HuH-7 (cell line): ENCODE measurements at places on chromosomes 2 and 18.

DNA sequence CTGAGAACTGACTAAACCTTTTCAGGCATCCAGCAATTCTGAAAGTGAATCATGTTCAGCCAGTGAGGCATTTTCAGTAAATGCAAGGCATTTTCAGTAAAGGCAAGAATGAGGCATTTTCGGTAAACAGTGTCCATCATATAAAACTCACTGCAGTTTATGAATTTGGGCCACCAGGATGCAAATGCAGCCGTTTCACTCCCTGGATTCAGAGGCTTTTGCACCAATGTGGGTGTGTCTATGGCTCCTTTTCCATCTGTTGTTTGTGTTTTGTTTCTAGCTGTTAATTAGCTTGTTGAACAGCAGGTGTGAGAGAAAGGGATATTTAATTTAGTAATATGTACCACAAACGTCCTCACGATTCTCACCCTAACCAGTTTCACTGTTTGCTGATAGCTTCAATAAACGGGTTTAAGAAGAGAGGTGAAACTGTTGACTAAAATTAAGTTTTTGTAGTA, 116.3 kb upstream of the PGAP1 start:
- DNase-seq: no peak

DNA sequence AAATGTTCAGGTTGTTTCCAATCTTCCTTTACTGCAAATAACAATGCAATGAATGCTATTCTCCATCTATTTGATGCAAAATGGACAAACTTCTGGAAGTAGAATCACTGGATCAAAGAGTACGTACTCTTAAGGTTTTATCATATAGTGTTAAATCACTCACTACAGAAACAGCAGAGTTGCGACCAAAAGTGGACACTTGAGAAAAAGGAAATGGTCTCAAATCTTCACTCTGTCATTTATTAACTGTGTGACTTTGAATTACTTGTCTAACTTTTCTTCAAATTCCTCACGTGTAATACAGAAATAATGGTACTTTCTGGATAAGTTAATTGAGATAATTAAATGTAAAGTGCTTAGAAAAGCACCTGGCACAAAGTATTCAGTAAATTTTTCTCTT, 78.1 kb downstream of the CERKL start:
- no peak for DNase-seq

- DNase-seq: no peak
Measured at GRCh38 chr2:9095690-9096089, 92.2 kb upstream of the MBOAT2 start.

DNA sequence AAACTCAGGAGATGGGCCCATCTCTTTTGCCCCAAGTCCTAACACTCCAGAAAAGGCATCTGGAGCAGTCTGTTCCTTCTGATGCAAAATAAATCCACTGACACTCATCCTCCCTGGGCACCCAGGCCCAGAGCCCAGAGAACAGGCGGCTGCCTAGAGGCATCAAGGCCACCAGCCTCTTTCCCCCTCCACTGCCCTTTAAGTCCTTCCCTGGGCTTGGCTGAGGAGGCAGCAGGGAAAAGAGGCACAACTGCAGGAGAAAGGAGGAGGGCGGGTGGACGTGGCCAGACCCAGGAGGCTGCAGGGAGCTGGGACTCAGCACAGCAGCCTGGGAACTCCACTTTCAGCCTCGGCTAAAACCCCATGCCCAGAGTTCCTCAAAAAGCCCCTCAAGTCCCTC, 99.7 kb upstream of the ID2 start:
- no peak for DNase-seq

- DNase-seq: no peak
Measured at GRCh38 chr2:160324917-160325316, 124.8 kb upstream of the ITGB6 start.

DNA sequence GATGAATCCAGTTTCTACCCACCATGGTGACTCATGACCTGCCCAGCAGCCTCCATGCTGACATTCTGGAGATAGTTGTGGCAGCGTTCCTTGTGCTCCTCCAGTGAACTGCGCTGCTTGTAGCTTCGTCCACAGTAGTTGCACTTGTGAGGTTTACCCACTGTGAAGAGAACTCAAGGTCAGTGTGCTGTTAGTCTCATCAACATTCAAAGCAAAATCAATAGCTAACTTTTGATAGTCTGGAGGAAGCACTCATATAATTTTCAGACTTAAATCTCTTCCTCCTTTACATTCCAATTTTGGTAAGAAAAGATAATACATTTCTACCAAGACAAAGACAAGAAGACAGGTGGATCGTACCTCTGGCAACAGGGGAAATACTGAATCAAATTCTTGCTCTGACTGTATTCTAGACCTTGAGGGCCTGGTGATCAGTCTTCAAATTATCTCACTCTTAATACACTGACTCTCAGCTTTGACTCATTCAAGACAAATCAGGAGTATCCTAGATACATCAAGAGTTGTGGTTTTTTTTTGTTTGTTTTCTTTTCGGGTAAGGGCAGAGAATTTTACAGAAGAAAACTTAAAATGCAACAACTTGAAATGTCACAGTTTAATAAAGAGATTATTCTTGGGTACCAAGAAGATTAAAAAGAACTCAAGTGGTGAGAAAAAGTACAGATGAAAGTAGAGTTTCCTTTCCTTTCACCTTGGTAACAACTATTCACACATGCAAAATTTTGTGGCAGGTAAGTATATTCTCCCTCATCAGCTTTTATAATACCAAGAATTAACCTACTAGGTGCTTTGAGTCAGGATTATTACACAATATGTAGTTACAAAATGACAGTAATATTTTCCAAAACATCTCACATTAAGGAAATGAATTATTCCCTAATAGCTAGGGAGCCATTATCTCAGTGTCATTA, 129.2 kb downstream of the IKZF2 start:
- no peak for DNase-seq

- no peak for DNase-seq
Measured at GRCh38 chr18:35671966-35672603, 90.5 kb downstream of the GALNT1 start.

GRCh38 chr2:127530245-127531140, 4.2 kb upstream of the IWS1 start:
- DNase-seq: no peak

DNA sequence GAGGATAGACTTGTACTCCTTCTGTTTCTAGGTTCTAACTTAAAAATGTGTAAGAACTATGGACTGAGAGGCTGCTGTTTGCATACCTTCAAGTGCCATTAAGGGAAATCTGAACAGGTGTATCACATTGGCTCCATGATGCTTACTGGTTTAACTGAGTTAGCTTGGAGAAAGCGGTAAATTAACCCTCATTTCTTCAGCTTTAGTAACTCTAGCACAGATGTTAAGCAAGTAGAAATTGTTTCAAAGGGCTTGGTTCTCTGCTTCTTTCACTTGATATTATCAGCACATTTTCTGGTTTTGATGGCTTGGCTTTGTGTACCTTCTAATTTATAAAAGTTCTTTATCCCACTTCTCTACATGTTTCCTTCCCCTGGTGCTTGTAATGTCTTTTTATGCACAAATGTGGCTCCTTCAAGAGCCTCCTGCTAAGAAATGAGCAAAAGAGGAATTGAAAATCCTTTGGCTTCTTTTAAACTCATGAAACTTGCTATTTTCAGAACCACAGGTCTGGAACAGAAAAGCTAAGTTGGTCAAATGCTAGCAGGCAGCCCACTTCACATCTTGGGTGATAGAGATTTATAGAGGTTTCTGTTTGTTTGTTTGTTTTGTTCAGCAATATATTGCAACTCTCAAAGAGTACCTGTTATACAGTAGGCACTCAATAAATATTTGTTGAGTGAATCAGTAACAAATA, 249.9 kb upstream of the THUMPD2 start:
- no peak for DNase-seq

GRCh38 chr2:187230088-187230487, 218.0 kb downstream of the CALCRL start:
- no peak for DNase-seq

- no peak for DNase-seq
Measured at GRCh38 chr2:225452677-225453076, 53.2 kb downstream of the NYAP2 start.

DNA sequence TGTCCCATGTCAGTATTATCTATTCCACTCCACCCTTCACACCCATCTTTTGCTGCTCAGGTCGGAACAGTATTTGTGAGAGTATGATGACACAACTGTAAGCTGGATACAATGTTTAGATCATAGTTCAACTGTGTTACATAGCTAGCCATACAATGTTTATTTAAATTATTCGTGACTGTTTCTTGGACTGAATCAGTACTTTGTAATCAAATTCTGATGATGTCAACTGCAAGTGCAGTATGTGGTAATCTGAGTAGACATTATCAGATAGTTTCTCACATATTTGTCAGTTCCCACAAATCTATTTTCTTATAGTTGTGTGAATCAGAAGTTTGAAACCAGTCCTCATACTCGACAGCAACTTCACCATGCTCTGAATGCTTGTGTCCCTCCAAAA, 177.6 kb downstream of the ZNF407 start:
- DNase-seq: no peak

GRCh38 chr2:200454927-200455801, 54.7 kb downstream of the KCTD18 start:
- no peak for DNase-seq

- peak; percentile 63 for DNase-seq
Measured at GRCh38 chr2:66577321-66578053, 142.6 kb downstream of the MEIS1 start.

GRCh38 chr2:29954316-29954715, 32.9 kb upstream of the ALK start:
- DNase-seq: no peak

GRCh38 chr2:12059616-12060441, 313.4 kb downstream of the LPIN1 start:
- no peak for DNase-seq
